EH (cell line): ENCODE measurements at places on chromosomes 2 and 18.
A peak's percentile ranks its signal among the peaks of the same experiment; 100 is the strongest.

DNA sequence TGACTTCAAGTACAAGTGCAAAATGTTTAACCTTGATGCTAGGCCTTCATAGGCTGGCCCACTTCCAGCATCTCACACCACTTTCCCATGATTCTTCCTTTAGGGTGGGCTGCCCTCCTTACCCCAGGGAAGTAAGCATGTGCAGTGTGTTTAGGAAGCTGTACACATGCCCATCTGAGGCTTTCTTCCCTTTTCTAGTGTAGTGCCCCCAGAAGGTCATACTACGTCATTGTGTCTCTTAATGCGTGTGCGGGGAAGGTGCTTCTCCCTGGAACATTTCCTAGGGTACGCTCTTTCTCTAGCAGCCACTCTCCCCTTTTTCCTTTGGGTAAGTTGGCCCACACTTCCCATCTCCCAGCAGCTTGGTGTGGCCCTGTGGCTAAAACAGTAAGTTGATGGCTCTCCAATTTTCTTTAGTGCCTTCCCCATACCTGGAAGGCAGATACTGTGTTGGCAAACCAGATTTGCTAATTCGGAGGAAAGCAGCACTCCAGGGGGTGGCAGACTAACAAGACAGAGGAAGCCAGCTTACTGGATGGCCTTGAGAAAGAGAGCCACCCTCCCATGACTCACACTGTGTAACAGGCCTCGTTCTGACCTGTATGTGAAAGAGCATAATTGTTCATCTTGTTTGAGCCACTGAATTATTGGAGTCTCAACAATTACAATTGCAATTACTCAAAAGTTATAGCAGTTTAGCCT, 1.1 kb upstream of the SULT6B1 start:
- peak; percentile 90 for DNase-seq

GRCh38 chr18:11972371-11973174, 8.7 kb upstream of the IMPA2 start:
- DNase-seq = no peak

- DNase-seq = peak; percentile 63
Observed at GRCh38 chr2:197571627-197572271, 55.9 kb downstream of the MOB4 start.

- DNase-seq = no peak
Observed at GRCh38 chr2:233810385-233810784, 32.3 kb downstream of the MROH2A start.

GRCh38 chr2:240013343-240013742, 11.8 kb downstream of the NDUFA10 start:
- peak; percentile 18 for DNase-seq

GRCh38 chr18:69469444-69469919, 68.8 kb downstream of the DOK6 start:
- DNase-seq = peak; percentile 16
